ENCODE measurements at places on chromosomes 13 and 19.

- DNase-seq: no peak
Observed at GRCh38 chr19:39297931-39298634, 1.9 kb downstream of the IFNL1 start.

DNA sequence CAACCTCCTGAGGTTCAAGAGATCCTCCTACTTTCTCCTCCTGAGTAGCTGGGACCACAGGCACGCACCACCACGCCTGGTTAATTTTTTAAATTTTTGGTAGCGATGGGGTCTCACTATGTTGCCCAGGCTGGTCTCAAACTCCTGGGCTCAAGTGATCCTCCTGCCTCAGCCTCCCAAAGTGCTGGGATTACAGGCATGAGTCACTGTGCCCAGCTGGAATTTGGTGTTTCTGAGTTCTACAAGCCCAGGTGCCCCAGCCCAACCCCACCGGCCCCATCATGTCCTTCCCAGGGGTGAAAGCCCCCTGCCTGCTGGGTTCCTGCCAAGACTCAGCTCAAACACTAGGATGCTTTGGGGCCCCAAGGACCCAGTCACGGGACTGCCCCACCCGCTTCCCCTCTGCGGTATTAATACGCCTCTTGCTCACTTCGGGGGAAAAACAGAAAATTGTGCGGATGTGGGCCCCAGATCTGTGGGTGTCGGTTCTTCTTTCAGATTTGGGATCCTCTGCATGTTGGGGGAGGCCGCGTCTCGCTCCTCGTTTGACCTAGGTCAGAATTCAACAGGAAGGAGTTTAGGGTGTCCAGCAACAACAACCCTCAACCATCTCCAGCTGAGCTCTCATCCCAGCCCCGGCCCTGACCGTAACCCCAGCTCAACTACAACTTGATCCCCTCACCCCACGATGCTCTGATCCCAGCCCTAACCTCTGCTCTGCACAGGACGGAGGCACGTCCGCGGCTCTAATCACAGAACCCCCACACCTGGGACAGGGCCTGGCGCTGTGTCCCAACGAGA lies 3.7 kb upstream of the FCER2 start:
- no peak for DNase-seq

GRCh38 chr19:48367855-48368254 lies 3.7 kb downstream of the SYNGR4 start:
- no peak for DNase-seq

- DNase-seq: no peak
Observed at GRCh38 chr13:50127726-50128291, 112.6 kb downstream of the KCNRG start.

GRCh38 chr13:39618561-39618960 lies 15.6 kb upstream of the LHFPL6 start:
- DNase-seq: no peak

DNA sequence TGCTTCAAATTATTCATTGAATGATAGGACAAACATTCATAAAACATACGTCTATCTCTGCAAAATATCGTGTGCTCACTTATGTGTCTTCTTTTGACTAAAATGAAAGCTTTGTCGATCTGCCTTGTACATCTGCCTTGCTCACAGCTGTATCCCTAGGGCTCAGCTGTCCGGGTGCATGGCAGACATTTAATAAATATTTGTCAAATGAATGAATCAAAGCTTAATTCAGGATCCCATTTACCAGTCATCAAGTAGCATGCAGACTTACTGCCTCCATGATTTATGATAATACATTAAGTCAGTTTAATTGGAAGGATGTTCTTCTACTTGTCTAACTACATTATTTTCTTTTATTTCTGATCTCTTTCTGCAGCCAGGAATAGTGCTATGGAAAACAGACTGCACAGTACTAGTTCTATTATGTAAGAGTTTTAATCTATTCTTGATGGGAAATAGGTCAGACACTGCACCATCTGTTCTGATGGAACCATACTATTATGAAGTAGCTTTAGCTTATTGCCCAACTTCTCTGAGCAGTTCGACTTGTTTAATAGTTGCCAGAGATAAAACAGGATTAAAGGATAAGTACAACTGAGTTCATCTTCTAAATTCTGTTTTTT lies 13.2 kb downstream of the SLC46A3 start:
- no peak for DNase-seq

GRCh38 chr13:65260946-65261891 lies 1968.9 kb downstream of the PCDH9 start:
- peak; percentile 45 for DNase-seq

- DNase-seq: no peak
Observed at GRCh38 chr13:98927951-98928927, 49.6 kb downstream of the DOCK9 start.

GRCh38 chr19:51704626-51705025 lies 11.5 kb downstream of the SPACA6 start:
- no peak for DNase-seq

DNA sequence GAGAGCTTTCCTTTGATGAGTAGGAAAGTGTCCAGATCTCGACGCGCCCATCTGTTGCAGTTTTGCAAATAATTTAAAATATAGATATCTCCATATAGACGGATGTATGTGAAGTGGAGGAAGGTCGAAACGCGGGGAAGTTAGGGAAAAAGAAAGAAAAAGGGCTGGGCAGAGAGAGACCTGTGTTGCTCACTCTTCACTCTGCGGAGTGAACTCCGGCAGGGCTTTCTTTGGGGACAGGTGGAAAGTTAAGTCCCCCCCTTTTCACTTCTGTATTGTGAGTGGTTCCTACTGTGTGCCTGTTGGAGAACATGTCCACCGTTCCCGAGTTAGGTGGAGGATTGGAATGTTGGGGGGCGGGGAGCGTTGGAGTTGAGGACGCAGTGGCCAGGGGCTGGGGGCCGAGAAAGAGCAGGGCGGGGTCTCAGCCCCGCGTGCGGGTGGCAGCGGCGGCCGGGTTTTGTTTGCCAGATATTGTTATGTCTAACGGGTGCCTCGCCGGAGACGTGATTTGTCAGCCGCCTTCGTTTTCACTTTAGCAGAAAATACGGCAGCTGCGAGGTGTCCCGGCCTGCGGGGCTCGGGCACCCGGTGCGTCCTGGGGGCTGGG lies 145.1 kb upstream of the ZNF536 start:
- no peak for DNase-seq

GRCh38 chr19:6078068-6078467 lies 32.2 kb downstream of the RFX2 start:
- no peak for DNase-seq

- DNase-seq: no peak
Observed at GRCh38 chr19:44640518-44640917, 3.2 kb upstream of the PVR start.

DNA sequence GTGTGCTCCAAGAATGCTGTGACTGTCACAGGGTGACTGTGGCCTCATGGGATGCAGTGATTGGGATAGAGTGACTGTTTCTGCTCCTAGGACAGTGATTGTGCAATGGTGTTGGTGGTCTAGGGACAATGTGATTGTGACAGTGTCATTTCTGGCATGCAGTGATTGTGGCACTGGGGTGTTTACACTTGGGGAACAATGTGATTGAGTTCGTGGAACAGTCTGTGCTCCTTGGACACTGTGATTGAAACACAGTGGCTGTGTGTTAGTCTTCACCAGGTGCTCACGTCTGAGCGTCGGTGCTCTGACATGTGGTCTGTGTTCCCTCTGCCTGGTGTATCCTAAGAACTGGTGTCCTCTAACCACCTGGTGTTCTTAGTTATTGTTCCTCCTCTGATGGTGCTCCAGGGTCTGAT lies 1.7 kb downstream of the PDE4A start:
- no peak for DNase-seq

DNA sequence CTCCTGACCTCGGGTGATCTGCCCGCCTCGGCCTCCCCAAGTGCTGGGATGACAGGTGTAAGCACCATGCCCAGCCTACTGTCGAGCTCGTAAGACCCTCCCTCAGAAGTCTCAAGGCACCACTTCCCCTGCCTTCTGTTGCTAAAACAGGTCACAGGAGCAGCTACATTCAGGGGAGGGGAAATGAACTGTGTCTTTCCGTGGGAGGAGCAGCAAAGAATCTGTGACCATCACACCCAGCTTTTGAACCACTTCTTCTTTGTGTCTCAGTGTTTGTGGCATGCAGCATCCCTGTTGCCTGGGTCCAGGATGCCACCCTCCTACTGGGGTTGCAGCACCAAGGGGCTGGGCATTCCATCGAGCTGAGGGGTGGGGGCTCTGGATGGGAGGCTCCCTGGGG lies 7.7 kb upstream of the CSNK1G2 start:
- DNase-seq: no peak

- no peak for DNase-seq
Observed at GRCh38 chr19:18660939-18661670, 22.4 kb upstream of the CRTC1 start.

DNA sequence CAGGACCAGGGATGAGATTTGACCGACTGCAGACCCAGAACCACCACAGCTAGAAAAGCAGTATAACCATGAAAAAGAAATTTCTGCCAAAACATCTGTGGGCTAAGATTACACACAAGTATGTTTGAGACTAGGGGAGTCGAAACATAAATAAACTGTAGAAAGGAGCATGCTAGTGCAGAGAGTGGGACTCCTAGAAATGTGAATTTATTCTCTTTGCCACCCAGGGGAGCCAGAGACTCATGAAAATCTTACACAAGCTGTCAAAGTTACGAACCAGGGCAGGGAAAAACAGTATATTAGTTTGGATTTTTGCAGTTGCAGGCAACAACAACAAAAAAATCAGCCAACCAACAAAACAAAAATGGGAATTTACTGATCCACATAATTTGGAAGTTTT lies 12.3 kb upstream of the HSPH1 start:
- no peak for DNase-seq

DNA sequence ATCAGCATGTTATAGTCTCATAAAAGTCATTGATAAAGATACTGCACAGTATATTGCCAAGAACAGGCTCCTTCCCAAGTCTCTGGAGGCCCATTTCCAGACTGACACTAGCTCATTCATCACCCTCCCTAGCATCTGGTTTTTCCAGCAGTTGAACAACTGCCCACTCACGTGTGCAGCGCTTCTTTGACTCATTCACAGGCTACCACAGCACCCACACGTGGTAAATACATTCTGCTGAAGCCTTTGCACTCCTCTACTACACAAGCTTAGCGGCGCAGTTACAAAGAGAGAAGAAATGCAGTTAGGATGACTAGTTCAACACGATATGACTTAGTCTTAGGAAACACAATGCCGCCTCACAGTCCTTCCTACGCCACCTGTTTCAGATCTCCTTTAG lies 87.7 kb downstream of the DOCK9 start:
- DNase-seq: no peak

GRCh38 chr13:112053167-112053743 lies 13.7 kb upstream of the SOX1 start:
- no peak for DNase-seq

- no peak for DNase-seq
Observed at GRCh38 chr19:51365211-51365964, 800 bp downstream of the ETFB start.

Data from MM.1S (cell line).